ENCODE measurements at places on chromosomes 3 and 15.

- DNase-seq = no peak
Measured at GRCh38 chr3:45345846-45346580, 42.4 kb upstream of the LARS2 start.

- DNase-seq = no peak
Measured at GRCh38 chr3:88534534-88534933, 384.8 kb downstream of the C3orf38 start.

- no peak for DNase-seq
Measured at GRCh38 chr3:30693470-30694120, 87.2 kb downstream of the TGFBR2 start.

GRCh38 chr3:148643389-148643840, 54.3 kb upstream of the AGTR1 start:
- DNase-seq = peak; percentile 65

- DNase-seq = no peak
Measured at GRCh38 chr3:136836511-136837156, 17.7 kb downstream of the SLC35G2 start.

- no peak for DNase-seq
Measured at GRCh38 chr3:149395107-149396089, 17.9 kb upstream of the TM4SF1 start.

DNA sequence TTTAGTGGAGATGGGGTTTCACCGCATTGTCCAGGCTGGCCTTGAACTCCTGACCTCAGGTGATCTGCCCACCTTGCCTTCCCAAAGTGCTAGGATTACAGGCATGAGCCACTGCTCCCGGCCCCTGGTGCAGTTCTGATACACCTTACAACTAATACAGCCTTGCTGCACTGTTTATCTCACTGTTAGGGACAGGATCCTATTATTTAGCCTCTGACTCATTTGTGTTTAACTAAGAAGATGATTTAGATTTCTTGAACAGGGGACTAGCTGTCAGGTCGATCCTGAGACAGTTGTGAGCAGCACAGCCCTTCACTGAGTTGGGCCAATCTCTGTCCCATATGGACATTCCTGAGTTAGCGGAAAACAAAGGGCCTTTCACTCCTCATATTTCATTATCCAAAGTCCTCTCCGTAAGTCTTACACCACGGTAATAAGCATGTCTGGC, 19.2 kb downstream of the GYG1 start:
- DNase-seq = no peak

- DNase-seq = no peak
Measured at GRCh38 chr3:188241072-188241471, 87.1 kb downstream of the LPP start.

DNA sequence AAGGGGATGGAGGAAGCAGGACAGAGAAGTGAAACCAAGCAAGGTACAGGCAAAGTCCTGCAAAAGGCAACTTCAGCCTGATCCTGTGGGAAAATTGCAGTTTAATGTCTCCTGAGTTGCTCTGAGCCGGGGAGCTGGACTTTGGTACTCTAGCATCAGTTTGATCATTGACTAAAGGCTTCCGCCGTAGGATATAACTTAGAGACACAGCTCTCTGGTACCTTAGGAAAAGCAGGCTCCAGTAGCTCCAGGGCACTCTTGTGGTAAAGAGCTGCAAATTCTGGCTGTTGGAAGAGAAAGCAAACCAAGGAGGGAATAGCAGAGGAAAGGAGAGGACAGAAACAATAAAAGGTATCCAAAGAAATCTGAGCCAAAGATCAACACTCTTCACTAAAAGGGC, 521.1 kb downstream of the PLOD2 start:
- no peak for DNase-seq

DNA sequence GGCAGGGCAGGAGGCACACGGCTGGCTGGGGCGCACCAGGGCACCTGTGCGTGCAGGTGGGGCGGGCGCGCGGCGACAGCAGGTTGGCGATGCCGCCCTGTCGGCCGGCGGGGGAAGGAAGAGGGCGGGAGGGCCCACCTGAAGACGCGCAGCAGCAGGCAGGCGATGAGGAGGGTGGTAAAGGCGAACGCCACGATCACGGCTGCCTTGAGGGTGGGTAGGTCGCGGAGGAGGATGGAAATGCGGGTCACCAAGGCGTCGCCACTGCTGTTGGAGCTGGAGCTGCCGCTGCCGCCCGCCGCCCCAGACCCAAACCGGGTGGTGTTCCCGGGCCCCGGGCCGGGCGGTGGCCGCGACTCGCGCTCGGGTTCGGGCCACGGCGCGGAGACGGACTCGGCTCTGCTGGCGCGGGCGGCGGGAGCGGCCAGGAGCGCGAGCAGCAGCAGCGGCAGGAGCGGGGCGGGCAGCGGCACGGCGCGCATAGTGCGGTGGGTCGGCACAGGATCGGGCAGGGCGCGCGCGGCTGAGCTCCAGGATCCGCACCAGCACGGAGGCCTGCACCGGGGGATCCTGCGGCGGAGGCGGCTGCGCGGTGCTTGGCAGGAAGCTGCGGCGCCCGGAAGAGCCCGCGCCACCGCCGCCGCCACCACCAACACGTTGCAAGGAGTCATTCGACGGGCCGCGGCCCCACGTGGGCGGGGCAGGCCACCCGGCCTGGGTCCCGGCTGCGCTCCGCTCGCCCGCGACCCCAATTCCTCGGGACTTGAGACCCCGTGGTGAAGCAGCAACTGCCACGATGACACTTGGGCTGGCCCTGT, at the start of gene FAM174B:
FAM174B (minus strand) TSS at position 598 of the 818 bp plus-strand sequence.
- no peak for DNase-seq

- DNase-seq = no peak
Measured at GRCh38 chr3:54733106-54734006, 194.5 kb downstream of the LRTM1 start.

- DNase-seq = no peak
Measured at GRCh38 chr15:78739996-78740903, 71.0 kb downstream of the ADAMTS7 start.

- DNase-seq = no peak
Measured at GRCh38 chr15:63156086-63156710, 1.1 kb downstream of the RPS27L start.

- no peak for DNase-seq
Measured at GRCh38 chr3:72721683-72722381, 126.4 kb downstream of the SHQ1 start.

GRCh38 chr3:179376474-179376873, 29.0 kb downstream of the MFN1 start:
- DNase-seq = no peak

- DNase-seq = no peak
Measured at GRCh38 chr3:86774082-86774691, 216.8 kb downstream of the VGLL3 start.

DNA sequence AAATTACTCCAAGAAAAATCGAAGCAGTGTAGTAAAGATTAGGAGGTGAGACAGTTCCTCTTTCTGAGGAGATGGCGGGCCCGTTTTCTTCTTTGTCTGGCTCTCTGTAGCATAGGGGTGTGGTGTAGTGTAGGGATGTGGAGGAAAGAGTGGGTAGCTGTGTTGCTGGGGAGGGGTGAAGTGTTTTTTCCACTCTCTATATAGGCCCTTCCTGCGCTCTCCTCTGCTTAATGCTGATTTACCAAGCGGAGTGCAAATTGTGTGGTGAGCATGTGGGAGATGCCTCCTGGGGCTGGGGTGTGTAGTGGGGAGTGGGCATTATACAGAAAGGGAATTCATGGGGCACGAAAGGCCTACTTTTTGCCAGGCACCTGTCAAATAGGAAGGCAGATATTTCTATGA, 94.9 kb downstream of the ST6GAL1 start:
- no peak for DNase-seq

- no peak for DNase-seq
Measured at GRCh38 chr15:93861956-93862741, 369.2 kb upstream of the MCTP2 start.

DNA sequence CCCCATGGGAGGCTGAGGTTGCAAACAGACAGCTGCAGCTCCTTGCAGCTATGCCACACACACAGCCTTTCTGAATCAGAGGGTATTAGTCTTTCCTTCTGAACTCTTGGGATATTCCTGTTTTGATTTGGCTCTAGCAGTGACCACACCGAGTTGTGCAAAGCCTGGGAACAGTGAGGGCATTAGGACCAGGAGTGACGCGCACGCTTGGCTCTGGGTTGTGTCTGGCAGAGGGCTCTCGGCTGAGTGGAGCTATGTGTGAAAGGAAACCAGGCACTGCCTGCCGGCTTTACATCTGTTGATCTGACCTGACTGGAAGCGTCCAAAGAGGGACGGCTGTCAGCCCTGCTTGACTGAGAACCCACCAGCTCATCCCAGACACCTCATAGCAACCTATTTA, at the start of gene GALNT15:
GALNT15 (plus strand) TSS at position 292 of the 400 bp plus-strand sequence. CDS start 472 bp downstream, outside the sequence.
- DNase-seq = peak; percentile 94

- DNase-seq = no peak
Measured at GRCh38 chr3:115588201-115589115, 34.9 kb upstream of the GAP43 start.

DNA sequence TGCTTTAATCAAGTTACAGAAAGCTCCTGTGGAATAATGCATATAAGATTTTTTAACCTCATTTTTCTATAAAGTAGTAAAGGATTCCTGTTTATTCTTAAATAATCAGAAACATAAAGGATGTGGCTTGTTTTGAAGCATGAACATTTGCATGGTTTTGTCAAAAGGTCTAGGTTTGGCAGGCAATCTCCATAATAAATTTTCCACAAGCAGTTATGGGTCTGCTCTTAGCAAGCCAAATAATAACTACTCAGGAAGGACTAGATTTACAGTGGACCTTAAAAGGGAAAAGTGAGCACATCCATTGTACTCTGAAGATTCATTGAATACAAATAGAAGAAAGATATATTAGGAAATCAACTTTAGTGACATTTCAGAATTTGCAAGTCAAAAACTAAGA, 407.3 kb upstream of the CBLB start:
- DNase-seq = no peak

- DNase-seq = no peak
Measured at GRCh38 chr3:10516544-10517452, 11.4 kb upstream of the ATP2B2 start.

DNA sequence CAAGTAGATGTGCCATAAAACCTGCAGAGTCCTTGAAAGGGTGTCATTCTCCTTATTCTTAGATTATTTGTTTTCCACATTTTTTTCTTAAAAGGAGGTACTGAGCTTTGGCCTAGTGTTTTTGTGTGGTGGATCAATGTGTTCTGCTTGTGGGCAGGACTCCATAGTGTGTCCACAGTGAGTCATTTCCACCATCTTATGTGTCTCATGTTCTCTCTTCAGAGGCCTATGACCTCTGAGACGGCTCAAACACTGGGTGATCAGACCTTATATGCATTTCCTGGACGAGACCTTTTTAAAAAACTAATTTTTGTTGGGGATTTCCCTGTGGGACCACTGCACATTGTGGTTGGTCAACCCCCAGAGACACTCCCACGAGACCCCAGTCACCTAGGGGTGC, 93.4 kb downstream of the CHCHD4 start:
- no peak for DNase-seq

DNA sequence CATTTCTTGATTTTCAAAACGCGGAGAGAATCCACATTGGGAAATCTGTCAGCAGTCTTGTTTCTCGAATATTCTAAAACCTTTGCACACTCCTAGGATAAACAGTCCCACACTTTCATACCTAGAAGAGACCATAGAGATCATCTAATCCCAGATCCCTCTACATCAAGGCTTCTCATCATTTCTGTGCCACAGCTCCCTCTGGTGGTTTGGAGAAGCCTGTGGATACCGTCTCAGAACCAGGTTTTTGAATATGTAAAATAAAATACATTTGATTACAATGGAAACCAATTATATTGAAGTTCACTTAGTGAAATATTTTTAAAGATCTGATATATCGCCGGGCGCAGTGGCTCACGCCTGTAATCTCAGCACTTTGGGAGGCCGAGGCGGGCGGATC, 211.9 kb upstream of the GOLGA6L4 start:
- no peak for DNase-seq

DNA sequence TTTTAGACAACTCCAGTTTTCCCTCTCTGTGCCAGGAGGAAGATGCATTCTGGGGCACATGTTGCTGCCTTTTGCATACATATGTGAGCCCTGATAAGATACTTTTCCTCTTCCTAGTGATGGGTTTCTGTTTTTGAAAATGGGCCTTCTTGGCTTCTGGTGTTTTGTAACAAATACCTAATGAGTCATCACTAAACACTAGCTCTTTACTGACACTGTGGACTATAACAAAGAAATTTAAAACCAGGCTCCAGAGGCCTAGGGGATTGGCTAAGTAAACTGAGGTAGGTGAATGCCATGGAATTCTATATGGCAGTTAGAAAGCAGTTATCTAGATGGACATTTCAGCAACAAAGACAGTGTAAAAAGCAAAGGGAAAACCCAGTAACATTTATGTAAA, 93.4 kb upstream of the NR2E3 start:
- DNase-seq = peak; percentile 26

DNA sequence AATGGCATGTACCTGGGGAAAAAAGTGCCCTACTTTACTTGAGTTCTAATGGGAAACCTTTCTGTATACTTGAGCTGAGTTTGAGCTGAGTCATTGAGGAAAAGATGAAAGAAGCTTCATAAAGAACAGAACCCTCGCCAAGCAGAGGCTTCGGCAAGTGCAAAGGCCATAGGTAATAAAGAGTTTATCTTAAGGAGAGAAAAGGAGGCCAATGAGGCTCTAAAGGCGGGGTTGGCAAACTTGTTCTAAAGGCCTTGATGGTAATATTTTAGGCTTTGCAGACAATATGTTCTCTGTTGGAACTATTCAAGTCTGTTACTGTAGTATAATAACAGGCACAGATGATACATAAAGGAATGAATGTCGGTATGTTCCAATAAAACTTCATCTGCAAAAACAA, 17.6 kb upstream of the TRAT1 start:
- DNase-seq = no peak

DNA sequence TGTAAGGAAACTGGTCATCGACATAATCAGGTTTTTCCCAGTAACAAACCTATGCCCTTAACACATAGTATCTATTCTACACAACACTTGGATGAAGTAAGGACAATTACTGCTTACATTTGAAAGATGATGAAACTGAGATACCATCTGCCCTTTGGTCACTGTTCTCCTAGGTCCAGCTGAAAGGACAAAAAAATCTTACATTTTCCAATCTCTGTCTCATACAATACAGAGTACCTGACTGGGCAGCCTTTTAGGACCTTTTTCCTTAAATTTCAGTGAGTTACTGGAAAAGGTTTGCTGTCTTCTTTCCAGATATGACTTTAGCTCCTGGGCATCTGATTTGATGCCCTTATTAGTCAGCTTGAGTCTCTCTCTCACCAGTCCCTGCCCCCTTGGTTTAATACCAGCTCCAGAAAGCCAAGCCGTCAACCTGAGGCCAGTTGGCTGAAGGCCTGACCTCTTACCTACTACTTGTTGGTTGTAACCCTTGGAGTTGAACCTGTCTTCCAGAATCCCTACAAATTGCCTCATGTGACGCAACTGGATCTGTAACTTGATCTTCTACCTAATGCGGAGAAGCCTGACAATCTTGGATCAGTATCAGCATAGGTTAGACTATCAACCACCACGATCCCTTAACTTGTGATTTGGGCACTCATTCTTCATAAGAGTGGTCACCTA, 355.3 kb upstream of the ZNF385D start:
- DNase-seq = no peak

Data from GM04503 (cell line).